B cell (primary cell): ENCODE measurements at places on chromosomes 1 and 21.

DNA sequence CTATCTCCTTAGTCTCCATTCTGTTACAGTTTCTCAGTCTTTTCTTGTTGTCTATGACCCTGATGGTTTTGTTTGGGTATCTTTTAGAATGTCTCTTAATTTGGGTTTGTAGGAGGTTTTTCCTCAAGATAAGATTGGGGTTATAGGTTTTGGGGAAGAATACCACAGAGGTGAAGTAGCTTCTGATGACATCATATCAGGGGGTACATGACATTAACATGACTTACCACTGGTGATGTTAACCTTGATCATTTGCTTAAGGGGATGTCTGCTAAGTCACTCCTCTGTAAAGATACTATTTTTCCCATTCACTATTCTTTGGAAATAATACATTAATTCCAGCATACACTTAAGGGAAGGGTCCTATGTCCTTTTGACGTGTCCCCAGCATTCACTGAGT, 11.9 kb downstream of the RAVER2 start:
- H3K36me3 ChIP-seq, result no peaks in the 10 kb centered on the region
- no peak overlapping the region for H3K4me3 ChIP-seq
- DNase-seq, result no peak

DNA sequence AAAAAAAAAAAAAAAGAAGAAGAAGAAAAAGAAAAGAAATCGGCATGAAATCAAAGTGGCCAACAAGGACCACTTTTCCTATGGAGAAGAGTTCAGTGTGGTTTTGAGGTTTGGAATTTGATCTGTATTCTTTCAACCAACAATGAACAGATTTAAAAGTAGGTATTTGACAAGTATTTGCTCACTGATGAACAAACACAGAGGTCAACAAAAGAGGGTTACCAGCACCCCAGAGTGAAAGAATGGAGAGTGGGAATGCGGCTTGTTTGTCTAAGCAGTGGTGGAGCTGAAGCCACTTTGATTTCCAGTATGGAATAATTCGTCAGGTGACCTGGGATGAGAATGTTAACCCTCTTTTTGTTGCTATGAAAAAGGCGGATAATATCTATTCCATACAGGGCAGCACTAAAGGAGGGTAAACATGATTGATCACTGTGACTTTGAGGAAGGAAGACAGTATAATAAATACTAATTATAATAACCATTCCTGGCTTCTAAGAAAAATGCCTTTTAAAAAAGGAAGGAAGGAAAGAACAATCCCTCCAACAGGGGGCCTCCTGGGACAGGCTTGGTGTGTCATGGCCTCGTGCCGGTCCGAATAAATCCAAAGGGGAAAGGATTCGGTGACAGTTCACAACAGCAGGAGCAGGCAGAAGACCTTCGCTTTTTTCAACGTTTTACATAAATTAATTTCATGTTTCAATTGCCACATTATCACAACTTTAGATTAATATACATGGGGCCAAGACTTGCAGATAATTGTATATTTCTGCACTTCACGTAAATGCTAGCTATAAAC, 37.2 kb upstream of the SIM2 start:
- DNase-seq, result no peak

DNA sequence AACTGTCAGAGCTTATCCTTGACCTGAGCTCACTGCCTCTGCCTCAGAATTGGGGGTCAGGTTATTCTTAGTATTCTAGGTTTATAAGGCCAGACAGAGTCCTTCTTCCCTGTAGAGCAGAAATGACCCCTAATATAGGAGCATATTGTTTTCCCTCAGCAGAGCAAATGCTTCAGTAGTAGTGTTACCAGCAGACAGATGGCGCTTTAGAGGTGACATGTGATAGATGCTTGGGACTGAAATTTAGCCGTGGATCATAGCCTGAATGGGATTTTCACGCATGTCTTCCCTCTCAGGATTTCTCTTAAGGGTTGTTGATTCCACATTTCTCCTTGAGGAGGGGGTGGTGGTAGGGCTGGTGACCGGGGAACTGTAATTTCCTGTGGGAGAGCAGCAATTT, 24.5 kb downstream of the ADARB1 start:
- no peaks in the 10 kb centered on the region for H3K36me3 ChIP-seq
- no peaks in the 10 kb centered on the region for H3K27me3 ChIP-seq
- H3K4me1 ChIP-seq, result peaks cover 81% of the 10 kb centered on the region
- H3K4me3 ChIP-seq, result no peak overlapping the region

DNA sequence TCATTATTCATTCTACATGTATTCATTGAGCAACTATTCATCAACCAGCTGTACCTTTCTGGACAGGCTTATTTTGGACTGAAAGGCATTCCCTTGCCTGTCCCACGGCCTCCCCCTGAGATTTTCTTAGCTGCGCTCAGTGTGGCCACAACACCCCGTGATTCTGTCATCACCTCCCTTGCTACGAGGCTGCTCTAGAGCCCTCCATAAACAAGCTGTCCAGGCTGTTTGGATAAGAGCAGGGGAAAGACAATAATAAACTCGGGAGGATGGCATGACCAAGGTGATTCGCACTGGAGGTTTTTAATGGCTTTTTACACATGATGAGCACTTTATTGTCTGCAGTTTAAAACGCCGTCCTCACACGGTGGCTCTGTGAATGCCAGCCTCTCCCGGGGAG, 139.7 kb downstream of the ROR1 start:
- H3K4me3 ChIP-seq, result no peak overlapping the region
- no peaks in the 10 kb centered on the region for H3K27me3 ChIP-seq
- H3K36me3 ChIP-seq, result no peaks in the 10 kb centered on the region
- no peaks in the 10 kb centered on the region for H3K4me1 ChIP-seq

DNA sequence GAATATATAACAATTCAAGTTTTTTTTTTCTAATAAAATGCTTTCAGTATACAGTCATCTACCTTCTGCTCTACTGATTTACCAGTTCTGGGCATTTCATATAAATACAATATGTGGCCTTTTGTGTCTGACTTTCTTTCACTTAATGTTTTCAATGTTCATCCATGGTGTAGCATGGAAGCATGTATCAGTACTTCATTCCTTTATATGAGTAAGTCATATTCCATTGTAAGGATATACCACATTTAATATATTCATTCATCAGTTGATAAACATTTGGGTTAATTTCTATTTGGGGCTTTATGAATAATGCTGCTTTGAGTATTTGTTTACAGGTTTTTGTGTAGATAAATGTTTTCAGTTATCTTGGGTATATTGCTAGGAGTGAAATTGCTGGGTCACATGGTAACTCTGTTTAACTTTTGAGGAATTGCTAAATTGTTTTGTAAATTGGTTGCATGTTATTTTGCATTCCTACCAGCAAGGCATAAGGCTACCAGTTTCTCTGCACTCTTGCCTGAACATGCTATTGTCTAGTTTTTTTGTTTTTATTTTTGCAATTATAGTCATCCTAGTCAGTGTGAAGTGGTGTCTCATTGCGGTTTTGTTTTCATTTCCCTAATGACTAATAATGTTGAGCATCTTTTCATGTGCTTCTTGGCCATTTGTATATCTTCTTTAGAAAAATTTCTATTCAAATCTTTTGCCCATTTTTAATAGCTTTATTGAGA, 206.1 kb downstream of the TM2D1 start:
- H3K4me1 ChIP-seq, result no peaks in the 10 kb centered on the region
- no peak for DNase-seq
- H3K27ac ChIP-seq, result no peak overlapping the region
- no peaks in the 10 kb centered on the region for H3K36me3 ChIP-seq

DNA sequence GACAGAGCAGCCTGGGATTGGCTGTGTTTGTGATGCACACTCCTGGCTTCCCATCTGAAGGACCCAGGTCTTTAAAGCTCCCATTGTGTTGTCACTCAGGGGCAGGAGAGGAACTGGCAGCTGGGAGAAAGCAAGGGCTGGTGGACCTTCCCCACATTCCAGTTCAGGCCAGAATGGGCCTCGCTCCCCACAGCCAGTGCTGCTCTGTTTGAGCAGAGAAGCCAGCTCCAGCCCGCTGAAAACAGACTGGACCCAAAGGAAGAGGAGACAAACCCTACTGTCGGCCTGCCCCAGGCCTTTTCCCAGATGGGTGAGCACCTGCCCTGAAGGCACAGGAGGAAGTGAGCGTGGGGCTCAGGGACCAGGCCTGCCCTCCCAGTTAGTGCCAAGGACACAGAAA, 499.4 kb downstream of the NPHP4 start:
- no peak overlapping the region for H3K27ac ChIP-seq
- H3K4me1 ChIP-seq, result no peaks in the 10 kb centered on the region
- no peak overlapping the region for H3K4me3 ChIP-seq
- no peaks in the 10 kb centered on the region for H3K36me3 ChIP-seq
